CD4-positive, alpha-beta T cell treated with Interleukin-17A for 1 hour (primary cell): ENCODE measurements at places on chromosomes 12 and 14.
A peak's percentile ranks its signal among the peaks of the same experiment; 100 is the strongest.

GRCh38 chr14:94176808-94177207, 2.7 kb downstream of the PPP4R4 start:
- no peak for DNase-seq

DNA sequence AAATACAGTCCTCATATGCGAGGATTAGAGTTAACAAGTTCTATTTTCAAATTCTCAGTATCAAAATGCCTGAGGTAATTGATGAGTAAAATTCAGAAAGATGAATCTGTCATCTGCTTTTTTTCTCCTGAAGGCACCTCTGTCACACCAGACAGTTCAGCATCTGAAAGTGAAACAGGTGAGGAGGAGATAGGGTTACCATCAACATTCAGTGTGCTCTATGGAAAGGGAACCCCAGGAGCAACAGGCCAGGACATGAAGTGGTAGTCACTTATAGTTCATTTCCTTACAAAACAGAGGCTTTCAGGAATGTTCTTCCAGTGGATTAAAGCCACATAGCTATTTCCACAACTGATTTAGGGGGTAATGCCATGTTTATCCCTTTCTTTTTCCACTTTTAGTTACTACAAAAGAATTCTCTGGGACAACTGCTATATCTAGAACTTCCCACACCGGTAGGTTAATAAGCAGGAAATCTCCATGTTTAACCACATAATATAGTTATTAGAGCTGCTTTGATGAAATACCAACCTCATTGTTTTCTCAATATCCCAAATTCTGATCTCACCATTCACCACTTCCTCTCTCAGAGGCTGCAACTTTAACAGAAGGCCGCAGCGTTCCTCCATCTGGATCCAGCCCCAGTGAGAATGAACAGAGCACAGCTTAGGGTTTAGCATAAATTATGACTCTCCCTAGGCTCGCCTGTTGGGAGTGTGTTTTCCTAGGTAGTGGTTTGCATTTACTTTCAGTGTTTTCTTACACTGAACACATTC, 177.0 kb upstream of the CNTN1 start:
- DNase-seq = no peak

- DNase-seq = no peak
Measured at GRCh38 chr14:104794631-104794992, 936 bp downstream of the AKT1 start.

GRCh38 chr12:3821441-3821840, 51.8 kb downstream of the PARP11 start:
- DNase-seq = no peak

- no peak for DNase-seq
Measured at GRCh38 chr14:31414190-31414833, 6.0 kb downstream of the HEATR5A start.

DNA sequence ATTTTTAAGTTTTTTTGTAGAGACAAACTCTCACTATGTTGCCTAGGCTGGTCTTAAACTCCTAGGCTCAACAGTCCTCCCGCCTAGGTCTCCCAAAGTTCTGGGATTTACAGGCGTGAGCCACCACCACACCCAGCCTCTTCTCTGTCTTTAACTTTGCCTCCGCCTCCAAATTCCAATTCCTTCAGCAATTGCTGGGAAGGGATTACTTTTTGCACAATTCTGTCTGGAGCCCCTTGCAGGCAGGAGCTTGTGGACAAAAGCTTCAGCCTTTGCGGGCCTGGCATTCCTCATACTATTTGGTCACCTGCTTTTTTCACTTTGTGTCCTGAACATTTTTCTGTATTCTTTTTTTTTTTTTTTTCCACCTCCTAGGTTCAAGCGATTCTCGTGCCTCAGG, 26.0 kb downstream of the SH2B3 start:
- no peak for DNase-seq

DNA sequence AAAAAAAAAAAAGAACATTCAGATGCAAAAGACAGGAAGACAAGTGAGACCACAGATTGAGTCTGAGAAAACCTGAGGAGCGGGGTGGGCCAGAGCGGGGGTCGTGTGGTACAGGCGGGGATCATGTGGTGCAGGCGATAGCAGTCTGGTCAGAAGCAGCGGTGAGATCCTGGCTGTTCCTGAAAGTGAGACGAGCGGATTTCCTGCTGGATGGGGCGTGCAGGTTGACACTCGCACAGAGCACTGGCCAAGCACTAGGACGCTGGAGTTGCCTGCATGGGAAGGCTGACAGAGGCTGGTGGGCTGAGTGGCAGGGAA, 35.7 kb downstream of the CDC42BPB start:
- no peak for DNase-seq

DNA sequence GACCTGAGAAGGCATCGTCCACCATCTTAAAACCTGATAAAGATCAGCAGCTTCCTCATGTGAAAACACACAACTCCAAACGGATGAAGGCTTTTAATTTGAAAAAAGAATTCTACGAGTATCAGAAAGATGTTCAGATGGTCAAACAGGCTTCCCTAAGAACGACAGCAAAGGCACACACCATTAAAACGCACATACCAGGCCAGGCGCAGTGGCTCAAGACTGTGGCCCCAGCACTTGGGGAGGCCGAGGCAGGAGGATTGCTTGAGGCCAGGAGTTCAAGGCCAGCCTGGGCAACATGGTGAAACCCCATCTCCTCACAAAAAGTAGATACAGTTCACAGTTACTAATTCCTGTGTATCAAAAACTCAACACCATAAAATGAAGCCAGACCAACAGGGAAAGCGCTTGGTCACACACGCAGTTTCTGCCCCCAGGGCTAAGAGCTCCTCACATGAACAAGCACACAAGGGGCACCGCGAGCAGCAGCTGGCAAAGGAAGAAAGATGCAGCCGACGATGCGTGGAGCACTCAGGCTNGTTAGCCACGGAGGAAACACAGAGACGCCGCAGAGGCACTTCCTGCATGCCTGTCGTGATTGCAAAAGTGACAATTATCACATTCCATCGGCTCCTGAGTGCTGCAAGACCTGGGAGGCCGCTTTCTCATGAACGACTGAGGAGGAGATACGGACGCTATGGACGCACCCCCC, 78.0 kb downstream of the NOC4L start:
- peak; percentile 55 for DNase-seq

DNA sequence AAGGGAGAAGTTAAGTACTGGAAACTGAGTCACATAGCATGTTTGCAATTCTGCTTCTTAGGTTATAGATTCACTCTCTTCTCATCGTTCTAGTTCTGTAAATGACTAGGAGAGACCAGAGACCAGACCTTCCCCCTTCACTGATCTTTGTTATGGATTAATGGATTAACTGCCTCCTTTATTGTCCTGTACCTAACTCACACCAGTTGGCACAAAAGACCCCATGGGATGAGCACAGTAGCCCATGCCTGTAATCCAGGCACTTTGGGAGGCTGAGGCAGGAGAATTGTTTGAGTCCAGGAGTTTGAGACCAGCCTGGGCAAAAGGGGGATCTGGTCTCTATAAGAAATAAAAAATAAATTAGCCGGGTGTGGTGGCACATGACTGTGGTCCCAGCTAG, 20.8 kb downstream of the BCAT1 start:
- DNase-seq = no peak

- DNase-seq = no peak
Measured at GRCh38 chr12:19654650-19655376, 215.5 kb downstream of the AEBP2 start.

DNA sequence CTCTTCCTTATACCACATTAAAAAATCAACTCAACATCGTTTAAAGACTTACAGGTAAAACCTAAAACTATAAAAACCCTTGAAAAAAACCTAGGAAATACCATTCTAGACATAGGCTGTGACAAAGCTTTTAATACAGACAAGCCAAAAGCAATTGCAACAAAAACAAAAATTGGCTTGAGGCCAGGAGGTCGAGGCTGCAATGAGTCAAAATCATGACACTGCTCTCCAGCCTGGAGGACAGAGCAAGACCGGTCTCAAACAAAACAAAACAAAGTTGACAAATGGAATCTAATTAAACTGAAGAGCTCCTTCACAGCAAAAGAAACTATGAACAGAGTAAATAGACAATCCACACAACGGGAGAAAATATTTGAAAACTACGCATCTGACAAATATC, 1057.8 kb downstream of the FSCB start:
- DNase-seq = no peak

- DNase-seq = no peak
Measured at GRCh38 chr12:6533653-6533922, 729 bp upstream of the GAPDH start.

DNA sequence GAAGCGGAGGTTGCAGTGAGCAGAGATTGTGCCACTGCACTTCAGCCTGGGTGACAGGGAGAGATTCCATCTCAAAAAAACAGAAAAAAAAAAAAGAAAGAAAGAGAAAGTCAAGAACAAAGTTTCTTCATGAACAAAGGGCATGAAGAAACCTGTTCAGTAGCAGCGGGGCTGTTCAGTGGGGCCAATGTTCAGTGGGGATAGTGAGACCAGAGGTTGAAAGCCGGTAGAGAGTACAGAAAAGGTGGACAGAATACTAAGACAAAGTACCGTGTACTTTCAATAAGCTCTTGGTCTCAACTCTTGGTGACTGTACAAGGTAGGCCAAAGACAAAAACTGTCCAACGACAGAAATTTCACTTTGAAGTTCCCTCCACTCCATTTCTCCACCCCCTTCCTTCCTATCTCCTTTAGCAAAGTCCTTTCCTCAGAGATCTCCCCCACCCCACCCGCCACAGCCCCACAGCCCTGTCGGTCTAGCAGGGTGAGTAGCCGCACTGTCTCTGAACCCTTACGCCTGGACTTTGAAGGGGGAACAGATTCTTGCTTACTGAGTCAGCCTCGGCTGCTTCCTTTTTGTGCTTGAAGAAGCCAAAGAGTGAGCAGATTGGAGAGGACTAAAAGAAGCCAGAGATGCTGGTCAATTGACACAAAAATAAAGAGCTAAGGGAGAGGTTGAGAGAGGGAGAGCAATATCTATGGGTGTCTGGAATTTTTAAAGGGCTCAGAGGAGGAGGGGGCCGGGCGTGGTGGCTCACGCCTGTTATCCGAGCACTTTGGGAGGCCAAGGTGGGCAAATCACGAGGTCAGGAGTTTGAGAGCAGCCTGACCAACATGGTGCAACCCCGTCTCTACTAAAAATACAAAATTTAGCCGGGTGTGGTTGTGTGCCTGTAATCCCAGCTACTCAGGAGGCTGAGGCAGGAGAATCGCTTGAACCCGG, 44.2 kb upstream of the FOS start:
- DNase-seq = no peak

DNA sequence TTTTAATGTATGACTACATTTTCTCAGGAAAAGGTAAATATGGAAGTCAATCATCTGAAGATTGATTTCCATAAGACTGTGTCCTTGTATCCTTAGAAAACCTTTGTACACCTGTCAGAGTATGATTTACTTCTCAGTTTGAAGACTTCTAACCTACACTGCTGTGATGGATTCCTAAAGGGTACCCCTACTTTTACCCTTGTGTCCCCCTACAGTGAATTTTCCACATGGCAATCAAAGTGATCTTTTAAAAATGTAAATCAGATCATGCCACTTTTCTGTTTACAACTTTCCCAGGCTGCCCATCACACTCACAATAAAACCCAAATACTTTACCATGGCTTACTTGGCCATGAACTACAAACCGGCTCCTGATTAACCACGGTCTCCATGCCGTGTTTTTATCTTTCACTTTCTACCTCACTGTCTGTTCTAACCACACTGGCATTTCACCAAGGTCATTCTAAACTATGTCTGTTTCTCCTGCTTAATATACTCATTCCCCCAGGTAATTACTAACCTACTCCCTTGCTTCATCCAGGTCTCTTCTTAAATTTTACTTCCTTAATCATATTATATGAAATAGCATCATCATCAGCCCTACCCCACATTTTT, 8.1 kb downstream of the DNAI7 start:
- peak; percentile 54 for DNase-seq

GRCh38 chr12:46110928-46111699, 120.7 kb upstream of the SCAF11 start:
- no peak for DNase-seq

GRCh38 chr14:94889520-94890312, 119.8 kb upstream of the GSC start:
- DNase-seq = no peak

DNA sequence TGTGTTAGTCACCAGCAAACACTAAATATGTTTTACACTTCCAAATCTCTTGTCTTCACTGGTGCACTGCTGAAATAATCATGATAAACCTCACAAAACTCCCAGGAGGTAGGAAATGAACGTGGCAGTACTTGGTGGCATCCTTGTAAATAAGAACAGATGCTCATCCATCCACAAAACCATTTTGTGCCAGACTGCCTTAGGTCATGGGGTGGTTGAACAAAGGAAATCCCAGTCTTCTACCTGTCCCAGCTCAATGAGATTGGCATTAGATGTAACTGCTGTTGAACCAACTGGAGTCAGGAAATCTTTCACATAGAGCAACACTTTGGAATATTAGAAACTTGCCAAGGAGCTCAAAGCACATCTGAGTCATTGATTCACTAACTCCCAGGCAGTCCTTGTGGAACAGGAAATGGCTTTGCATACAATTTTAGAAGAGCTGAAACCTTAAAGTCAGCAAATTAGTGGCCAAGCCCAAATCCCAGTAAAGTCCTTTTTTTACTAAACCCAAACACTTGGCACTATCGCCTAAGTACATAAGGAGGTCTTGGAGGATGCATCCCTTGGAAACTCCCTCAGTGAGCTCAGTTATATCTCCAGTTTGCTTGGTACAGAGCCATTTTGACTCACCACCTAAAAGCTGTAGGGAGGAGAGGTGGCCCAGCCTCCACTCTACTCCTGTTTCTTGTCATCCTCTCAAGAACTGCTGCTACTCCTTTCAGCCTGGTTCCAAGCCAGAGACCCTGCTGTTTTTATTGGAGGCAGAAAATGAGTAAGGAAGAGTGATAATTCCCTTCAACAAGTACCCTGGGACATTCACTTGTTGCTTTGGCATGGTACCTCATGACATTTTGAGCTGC, 208.0 kb downstream of the NOVA1 start:
- no peak for DNase-seq

DNA sequence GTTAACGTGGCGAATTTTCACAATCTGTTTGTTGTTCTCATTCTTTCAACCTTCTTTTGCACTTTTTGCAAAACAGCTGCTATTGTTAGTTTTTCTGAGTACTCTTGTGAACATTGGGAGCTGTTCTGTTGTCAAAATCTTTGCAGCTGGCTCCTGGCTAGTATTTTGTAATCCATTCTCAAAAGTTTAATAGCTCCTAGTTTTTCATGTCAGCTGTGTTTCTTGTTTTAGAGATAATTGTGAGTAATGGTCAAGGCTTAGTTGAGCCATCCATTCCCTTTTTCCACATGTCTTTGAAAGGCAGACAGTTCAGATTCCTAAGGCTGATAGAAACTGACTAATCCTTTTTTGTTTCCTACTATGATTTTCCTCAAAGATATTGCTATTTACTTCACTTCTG, 39.1 kb upstream of the CRADD start:
- DNase-seq = no peak
